ENCODE measurements at places on chromosomes 7 and 10.

DNA sequence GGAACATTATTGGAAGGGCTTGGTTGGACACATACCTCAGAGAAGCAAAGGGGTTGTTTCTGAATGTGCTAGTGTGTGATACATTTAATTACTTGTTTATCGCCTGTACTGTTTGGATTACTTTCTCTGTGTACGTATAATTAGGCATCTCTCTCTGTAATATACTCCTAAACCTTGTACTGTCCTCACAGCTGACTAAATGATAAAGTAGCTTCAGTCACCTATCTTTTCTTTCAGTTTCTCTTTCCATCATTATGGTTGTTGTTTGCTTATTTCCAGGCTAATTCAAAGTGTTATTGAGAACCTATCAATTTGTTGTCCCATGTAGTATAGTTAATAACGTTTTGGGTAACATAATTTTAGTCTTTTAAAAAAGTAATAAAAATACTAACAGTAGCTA, 34.0 kb downstream of the MXI1 start:
- no peak for DNase-seq

- no peak for DNase-seq
Measured at GRCh38 chr10:78923647-78924318, 145.0 kb upstream of the ZMIZ1 start.

DNA sequence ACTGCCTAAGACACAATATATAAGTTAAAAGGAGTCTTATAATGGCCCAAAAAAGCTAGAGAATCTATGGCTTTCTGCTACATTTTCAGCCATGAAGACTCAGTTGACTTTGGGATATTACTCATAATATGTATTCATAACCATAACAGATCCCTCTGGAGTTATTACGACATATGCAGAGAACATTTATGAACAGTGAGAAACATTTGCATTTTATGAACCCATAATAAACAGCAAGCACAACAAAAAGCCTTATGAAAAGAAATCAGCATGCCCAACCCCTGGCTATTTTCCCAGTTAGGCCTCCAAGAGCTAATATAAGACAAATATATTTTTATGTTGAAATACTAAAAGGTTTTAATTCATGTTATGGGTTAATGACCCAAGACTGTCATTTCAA, 52.4 kb downstream of the ARMH3 start:
- no peak for DNase-seq

GRCh38 chr7:24703296-24703695, 54.0 kb downstream of the GSDME start:
- DNase-seq, result no peak

GRCh38 chr10:130545122-130545521, 408.9 kb downstream of the GLRX3 start:
- no peak for DNase-seq

DNA sequence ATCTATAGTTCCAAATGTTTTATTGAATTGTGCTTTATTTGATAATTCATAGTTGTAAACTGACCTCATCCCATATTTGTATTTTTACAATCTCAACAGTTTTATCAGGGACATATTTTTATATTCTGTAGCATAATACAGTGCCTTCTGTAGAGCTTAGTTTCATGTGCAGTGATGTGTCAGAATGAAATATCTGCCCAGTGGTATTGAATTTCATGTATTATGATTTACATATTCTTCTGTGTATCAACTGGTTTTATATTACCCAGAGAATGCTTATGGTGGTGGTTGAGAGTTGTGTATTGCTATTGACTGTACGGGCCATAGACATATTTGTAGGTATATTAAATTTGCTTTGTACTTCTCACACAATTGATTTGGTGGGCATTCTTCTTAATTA, 89.9 kb downstream of the KAT6B start:
- DNase-seq, result no peak

DNA sequence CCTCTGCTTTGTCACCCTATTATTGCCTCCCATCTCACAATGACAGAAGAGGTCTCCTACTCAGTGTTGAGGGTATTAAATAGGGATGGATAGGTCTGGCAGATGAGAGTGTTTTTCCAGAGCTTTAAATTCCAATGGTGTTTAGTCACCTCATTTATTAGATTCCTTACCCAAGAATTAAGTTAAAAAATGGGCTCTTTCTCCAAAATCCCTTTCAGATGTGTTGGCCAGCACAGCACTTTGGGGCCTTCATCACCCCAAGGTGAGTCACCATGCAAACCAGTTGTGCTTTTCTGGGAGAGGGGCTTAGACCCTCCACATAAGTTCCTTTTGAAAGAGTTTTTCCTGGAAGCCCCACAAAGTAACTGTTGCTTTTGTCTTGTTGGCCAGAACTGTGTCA, 78.4 kb downstream of the CYP26A1 start:
- no peak for DNase-seq

GRCh38 chr10:29713450-29713849, 78.7 kb upstream of the SVIL start:
- DNase-seq, result no peak

- no peak for DNase-seq
Measured at GRCh38 chr7:50092579-50093491, at the start of gene ZPBP. Gene ZPBP, minus strand, starts transcription at chr7:50093246. Its CDS starts 52 bp downstream, at chr7:50093194.

DNA sequence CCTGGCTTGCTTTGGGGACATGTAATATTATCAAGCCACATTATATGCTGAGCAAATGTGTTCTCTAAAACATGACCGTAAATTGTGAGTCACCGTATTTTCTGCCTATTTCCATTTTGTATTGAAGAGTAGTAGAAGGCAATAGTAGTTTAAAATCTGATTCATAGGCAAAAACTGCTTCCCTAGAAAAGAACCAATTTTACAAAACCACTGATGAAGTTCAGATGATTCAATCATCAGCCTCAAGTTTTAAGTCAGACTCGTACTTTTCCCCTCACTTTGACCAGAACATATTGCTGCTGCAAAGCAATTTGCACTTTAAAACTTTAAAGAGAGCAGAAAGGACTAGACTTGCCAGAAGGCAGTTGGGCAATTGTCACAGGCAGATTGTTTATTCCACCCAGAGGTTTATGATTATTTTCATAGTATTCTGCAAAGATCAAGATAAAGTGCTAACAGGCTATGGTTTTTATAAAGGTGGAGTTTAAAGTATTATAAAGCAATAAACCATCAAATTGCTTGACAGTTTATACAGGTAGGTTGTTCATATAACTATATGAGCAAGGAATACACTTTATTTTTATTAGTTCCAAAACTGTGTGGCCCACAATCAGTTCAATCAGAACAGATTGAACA, 168.2 kb downstream of the ETV1 start:
- no peak for DNase-seq

DNA sequence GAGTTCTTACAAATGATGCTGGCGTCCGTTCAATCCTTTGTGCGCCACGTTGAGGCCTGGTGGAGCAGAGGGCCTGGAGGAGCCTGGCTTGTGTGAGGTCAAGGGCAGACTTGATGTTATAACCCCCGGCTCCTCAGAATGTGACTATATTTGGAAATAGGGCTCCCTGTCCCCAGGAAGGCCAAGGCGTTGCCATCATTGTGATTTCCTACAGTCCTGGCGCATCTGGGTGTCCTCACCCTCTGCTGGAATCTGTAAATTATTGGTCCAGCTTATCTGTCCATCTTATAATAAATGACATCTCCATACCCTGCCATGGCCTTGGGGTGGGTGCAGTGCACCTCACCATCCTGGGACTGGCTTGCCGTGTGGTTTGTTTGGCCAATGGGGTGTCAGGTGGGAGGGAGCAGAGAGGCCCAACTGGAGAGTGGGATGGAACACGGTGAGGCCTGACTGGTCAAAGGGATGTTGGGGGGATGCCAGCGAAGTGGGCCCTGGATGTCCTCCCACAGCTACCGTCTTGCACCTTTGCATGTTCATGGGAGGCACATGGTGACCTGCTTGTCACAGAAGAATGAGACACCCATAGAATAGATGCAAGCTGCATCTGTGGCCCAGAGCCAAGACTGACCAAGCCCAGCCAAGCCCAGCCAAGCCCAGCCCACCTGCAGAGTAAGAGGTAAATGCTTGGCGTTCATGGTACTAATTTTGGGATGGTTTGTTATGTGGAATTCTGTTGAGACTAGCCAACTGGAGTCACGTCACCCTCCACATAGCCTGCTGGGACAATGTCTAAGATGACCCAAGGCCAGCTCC, 11.1 kb upstream of the LRRC27 start:
- DNase-seq, result no peak

DNA sequence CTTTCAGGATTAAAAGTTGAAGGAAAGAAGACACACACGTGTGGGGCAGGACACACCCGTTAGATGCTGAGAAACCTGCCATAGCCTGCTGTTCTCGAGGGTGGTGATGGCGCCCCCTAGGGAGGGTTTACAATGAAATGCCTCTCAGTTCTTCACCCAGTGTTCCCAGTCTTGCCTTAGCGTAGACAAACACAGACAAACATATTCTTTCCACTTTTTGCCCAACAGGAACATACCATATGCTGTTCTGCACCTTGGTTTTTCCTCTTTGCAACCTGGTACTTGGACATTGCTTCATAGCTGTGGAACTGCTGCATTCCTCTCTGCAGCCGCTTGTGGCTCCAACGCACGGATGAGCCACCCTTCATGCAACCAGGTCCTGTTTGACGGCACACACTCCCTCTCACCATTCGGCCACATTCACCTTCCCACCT, 23.3 kb upstream of the HSPA12A start:
- no peak for DNase-seq

GRCh38 chr7:15397922-15398760, 163.7 kb downstream of the AGMO start:
- no peak for DNase-seq

DNA sequence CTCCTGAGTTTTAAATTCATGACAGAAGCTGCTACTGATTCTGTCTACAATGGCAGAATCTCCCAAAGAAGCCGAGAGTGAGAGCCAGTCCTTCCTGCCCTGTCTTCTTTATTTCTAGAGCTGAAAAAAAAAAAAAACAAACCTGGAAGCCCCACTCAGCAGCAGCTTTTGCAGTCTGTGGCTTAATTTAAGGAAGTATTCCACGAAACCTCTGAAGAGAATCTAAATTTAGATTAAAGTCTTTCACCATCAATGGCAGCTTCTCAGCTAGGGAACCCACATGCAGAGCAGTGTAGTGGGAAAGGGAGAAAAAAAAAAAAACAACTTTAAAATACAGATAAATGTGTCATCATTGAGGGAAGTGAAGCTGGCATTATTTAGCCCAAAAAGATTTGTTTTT, 23.4 kb downstream of the SMURF1 start:
- DNase-seq, result no peak

- no peak for DNase-seq
Measured at GRCh38 chr10:26044141-26044749, 110.2 kb downstream of the MYO3A start.

DNA sequence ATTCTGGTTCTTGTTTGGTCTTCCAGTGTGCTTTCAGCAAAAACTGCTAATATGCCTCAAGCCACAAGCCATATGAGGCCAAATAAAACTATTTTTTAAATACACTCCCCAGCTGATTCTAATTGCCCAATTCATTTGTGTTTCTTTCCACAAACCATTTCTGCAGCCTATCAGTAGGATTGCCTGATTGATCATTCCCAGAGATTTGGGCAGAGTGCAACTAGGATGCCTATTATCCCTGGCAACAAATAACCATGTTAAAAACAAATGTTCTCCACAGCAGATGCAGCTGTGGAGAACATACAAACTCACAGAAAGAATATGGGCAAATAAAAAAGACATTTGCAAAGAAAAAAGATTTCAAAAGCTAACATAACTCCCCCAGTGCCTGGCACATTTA, 76.9 kb upstream of the CAV2 start:
- no peak for DNase-seq

DNA sequence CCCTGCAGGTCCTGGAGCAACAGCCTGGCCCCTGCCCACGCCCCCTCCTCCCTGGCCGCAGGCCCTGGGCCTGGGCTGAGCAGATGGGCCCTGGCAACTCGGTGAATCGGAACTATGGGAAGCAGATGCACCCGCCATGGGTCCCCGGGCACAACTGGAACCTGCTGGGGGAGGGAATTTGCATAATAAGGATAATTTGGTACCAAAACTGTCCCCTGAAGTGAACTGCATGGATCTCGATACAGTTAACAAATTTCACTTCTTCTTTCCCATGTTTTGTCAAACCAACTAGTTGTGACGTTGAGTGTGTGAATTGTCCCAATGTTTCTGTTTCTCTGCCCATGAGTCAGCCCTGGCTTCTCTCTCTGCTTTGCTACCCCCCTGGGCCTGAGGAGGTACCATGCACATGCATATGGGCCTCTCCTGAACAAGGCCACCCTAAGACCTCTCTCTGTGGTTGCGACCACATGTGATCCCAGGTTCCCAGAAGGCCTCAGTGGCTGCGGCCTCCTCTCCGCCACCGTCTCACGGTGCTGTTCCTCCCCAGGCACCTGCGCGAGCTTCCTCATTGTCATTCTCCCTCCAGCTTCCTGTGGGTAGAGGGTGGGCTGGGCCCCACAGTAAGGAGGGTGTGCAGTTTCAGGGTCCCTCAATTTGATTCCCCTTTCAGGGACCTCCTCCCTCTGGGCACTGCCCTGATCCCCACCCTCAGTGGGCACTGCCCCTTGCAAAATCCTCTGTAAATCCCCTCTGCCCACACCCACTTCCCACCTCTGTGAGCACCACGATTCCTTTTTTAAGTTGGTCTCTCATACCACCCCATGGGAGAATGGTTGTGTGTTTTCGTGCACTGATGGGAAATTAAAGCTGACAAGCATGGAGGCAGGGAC, 40.0 kb downstream of the FIGNL1 start:
- DNase-seq, result no peak

DNA sequence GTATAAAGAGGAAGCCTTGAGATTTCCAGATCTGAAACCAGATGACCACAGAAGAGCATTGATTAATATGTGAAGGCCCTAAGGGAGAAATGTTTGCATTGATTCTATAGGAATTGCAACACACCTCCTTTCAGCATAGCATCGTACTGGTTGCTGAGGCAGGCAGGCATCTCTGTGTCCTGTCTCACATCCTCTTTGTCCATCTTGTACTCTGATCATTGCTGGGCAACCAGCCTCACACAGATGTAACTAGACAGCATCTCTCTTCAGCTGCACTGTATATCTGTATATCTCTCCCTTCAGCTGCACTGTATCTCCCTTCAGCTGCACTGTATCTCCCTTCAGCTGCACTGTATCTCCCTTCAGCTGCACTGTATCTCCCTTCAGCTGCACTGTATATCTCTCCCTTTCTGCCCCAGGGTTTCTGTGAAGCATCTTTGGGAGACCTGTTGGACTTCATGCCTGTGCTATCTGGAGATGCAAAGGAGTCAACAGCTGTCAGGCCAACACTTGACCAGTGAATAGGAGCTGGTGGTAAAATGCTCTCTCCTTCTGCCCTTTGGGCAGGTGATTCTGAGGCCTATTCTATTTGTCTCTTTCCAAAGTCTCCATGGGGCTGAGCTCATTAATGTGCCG, 40.3 kb downstream of the TMEM178B start:
- no peak for DNase-seq

DNA sequence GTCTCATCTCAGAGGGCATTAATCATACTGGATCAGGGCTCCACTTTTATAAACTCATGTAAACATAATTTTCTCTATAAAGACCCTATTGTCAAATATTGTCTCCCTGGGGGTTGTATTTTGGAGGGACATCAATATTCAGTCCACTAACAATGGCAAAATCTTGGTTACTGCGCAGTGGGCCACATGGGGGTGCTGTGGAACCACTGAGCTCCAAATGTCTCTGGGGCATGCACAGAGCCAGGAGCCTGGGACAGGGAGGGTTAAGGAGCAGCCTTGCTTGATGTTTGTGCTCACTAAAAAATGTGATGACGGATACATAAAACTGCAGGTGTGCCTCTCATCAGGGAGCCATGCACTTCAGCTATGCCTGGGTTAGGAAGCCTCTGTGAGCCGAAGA, 62.1 kb upstream of the PRSS58 start:
- no peak for DNase-seq

GRCh38 chr7:92226981-92227380, 18.7 kb downstream of the KRIT1 start:
- peak; percentile 18 for DNase-seq

GRCh38 chr7:157016352-157017041, 6.0 kb upstream of the MNX1 start:
- DNase-seq, result no peak

All from AG04450 (cell line).